ENCODE measurements at places on chromosomes 1 and 21. TPM values are rescaled to one million over a fixed set of nuclear protein-coding genes. Genes with fewer than 3 reads are reported as not detected.

ACKR1 gene
- not detected for total RNA-seq

SERTAD4 gene
- 0.15 TPM for total RNA-seq

LCE1F gene
- not detected for total RNA-seq

SPRR3 gene
- total RNA-seq = not detected

AZIN2 gene
- total RNA-seq = 5.2 TPM

FOXO6 gene
- total RNA-seq = not detected

TMEM82 gene
- total RNA-seq = not detected

IRF6 gene
- 0.59 TPM for total RNA-seq

POGZ gene
- 12.8 TPM for total RNA-seq

CCDC190 gene
- total RNA-seq = 1.7 TPM

MPL gene
- total RNA-seq = not detected

UQCRH gene
- 539 TPM for total RNA-seq

AMY1C gene
- not detected for total RNA-seq

ZNF669 gene
- total RNA-seq = 5.9 TPM

SELP gene
- total RNA-seq = not detected

FCRL5 gene
- total RNA-seq = not detected

KLHL20 gene
- 12.5 TPM for total RNA-seq

KLHDC9 gene
- 2.9 TPM for total RNA-seq

RNF223 gene
- total RNA-seq = not detected

GREM2 gene
- under 0.01 TPM for total RNA-seq

SELL gene
- not detected for total RNA-seq

CNR2 gene
- total RNA-seq = not detected

GSTM2 gene
- 19.0 TPM for total RNA-seq

SPRR2G gene
- total RNA-seq = not detected

TTC39A gene
- 0.30 TPM for total RNA-seq

KNCN gene
- total RNA-seq = not detected

NBPF3 gene
- total RNA-seq = 20.3 TPM

SH2D2A gene
- total RNA-seq = 0.34 TPM

SZT2 gene
- total RNA-seq = 9.8 TPM

GPR37L1 gene
- total RNA-seq = not detected

KLHL21 gene
- total RNA-seq = 15.8 TPM

CYP4A11 gene
- total RNA-seq = not detected

SLC16A1 gene
- 50.7 TPM for total RNA-seq

OR2L5 gene
- not detected for total RNA-seq

FCRL6 gene
- not detected for total RNA-seq

ARTN gene
- 0.17 TPM for total RNA-seq

LRP8 gene
- 22.4 TPM for total RNA-seq

AGT gene
- total RNA-seq = 0.17 TPM

Data from bronchus fibroblast of lung (primary cell).